Activated CD4-positive, CD25-positive, alpha-beta regulatory T cell treated with anti-CD3 and anti-CD28 coated beads, Interleukin-2, amount 50 U/mL, for 24 hours (primary cell): ENCODE measurements at places on chromosomes 7 and 10.

GRCh38 chr10:36476399-36476798 lies 649.0 kb upstream of the ANKRD30A start:
- ATAC-seq = no peak

DNA sequence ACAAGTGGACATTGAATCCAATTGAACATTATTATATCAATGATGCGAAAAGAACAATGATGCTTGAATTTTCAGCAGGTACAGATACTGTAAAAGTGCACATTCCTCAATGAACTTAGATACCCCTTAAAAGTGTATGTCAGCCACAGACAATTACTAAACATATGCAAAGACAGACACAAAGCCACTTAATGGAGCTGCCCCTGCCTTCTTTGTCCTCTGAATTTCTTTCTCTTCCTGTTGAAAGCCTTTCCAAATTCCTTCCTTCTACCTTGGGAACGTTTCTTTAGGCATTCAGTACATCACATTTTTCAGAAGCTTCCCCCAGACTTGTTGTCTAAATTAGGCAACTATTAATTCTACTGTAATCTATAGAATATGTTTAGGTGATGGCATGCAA lies 706.8 kb upstream of the MBL2 start:
- ATAC-seq = no peak

- no peak for ATAC-seq
These were observed 10.0 kb downstream of the ZNF316 start for GRCh38 chr7:6647080-6647479.

DNA sequence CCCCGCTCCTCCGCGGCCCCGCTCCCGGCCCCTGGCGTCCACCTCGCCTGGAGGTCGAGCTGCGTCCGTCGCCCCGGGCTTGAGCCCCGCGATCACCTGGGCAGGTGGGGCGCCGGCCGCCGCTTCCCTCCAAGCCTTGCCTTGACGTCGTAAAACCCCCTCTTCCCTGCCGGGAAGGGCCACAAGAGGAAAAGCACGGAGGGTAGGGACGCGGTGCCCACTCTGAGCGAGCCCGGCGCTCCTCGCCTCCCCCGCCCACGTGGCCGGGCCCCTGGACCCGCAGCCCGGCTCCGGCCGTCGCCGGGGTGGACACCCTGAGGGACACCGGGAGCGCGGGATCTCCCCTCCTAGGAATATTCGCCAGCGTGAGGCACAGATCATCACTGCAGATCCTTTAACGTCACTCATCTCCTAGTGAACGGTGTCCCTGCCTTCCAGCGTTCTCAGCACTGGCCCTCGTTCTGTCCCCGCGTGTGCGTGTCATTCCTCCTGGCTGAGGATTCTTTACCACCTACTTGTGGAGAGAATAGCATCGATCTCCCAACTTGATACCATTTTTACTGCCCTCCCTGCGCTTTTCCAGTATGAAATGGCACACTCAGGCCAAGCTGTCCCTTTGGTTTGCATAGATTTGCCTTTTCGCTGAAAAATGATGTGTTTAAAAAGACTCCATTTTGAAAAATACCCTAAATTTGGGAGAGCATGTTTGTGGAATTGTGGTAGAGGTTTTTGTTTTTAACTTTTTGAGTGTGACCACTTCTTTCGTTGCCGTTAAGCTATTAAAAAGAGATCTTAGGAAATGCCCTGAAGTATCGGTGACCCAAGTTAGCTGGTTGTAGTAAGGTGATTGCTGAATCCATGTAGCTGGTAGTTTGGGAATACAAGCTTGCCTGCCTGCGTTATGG lies 649 bp downstream of the ACTR3B start:
- peak; percentile 2 for ATAC-seq

GRCh38 chr7:105098863-105099515 lies 85.0 kb downstream of the KMT2E start:
- peak; percentile 91 for ATAC-seq
